Stimulated activated CD8-positive, alpha-beta memory T cell treated with anti-CD3 and anti-CD28 coated beads, Interleukin-15, amount 100 ng/mL, for 48 hours (primary cell): ENCODE measurements at places on chromosomes 1 and 21.

DNA sequence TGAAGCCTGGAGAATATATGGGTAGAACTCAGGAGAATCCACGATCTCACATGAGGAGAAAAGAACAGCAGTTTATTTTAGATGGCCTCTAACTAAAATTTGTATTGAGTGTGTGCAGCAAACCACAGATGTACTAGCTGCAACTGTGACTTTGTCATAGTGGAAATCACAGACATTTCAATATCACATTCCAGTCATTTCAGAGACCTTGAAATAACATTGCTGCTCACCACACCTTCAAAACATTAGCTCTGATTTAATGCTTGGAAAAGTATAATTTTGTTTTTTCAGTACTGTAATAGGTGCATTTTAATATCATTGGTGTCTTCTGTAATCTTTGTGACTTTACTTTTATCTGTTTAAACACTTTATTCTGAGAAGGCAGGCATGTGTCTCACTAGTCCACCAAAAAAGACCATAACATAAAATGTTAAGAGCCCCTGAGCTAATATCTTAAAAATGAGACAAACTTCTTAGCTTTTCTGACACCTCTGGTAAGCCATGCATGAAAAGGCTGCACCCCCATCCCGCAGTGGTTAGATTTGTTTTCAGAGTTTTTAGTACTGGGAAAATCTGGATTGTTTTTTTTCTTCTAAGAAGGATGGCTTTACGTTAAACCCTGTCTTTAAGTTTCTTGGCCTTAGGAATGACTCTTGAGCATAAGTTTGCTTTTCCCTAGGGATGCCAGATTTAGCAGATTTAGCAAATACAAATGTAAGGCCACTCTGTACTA, 30.1 kb downstream of the KCNJ15 start:
- DNase-seq, result no peak

- DNase-seq, result no peak
Observed at GRCh38 chr1:228884615-228885566, 149.6 kb downstream of the RHOU start.

GRCh38 chr1:1612104-1612400, 3.2 kb upstream of the MIB2 start:
- DNase-seq, result no peak

- DNase-seq, result no peak
Observed at GRCh38 chr21:44441041-44441400, 14.3 kb upstream of the LRRC3 start.

- DNase-seq, result no peak
Observed at GRCh38 chr1:20138346-20138745, 777 bp upstream of the PLA2G2F start.

GRCh38 chr1:119711804-119712341, at the start of gene PHGDH:
PHGDH (plus strand) TSS chr1:119711934; CDS start chr1:119712023, 89 bp downstream.
- peak; percentile 55 for DNase-seq

GRCh38 chr1:112618114-112618720, 724 bp downstream of the ST7L start:
- no peak for DNase-seq

GRCh38 chr1:151221616-151222015, 23.3 kb downstream of the PIP5K1A start:
- no peak for DNase-seq

GRCh38 chr1:165395478-165395877, 39.0 kb upstream of the LMX1A start:
- no peak for DNase-seq

DNA sequence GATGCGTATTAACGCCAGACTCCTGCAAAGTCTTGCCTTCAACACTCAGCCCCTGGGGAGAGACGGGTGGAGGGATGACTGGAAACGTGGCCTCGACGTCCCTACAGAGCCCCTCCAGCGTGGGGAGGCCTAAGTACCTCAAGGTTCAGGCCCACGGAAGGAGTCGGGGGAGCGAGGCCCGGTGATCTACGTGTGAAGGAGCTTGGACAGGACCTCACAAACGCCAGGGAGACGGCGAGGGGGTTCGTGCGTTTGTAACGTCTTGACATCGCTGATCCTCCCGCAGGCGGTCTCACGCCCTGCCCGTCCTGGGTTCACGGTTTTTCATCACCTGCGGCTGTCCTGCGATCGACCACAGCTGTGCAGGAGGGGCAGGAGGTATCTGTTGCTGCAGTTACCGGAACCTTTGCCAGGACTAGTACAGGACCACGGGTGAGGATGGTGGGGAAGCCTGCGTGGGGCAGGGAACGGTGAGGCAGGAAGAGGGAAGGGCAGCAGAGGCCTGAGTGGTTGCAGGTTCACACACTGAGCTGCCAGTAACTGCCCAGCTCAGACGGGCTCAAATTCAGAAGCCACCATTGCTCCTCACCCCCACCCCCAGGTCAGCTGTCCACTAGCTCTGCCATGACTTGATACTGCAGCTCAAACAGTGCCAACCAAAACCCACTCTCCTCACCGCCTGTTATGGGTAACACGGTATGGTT, 889 bp upstream of the CCNL2 start:
- no peak for DNase-seq

- DNase-seq, result peak; percentile 82
Observed at GRCh38 chr1:154627257-154628120, 19.5 kb upstream of the ADAR start.

GRCh38 chr1:46246548-46247435, 771 bp upstream of the RAD54L start:
- DNase-seq, result peak; percentile 51
